ENCODE measurements at places on chromosomes 16 and 17. TPM values are rescaled to one million over a fixed set of nuclear protein-coding genes. Genes with fewer than 3 reads are reported as not detected.

The PIK3R5 gene
- 0.88 TPM for total RNA-seq

The ADGRG3 gene
- total RNA-seq, result 0.84 TPM

The ALOX12 gene
- 16.9 TPM for total RNA-seq

The KRT24 gene
- total RNA-seq, result 10.0 TPM

The ACSM5 gene
- total RNA-seq, result 0.12 TPM

The LPO gene
- total RNA-seq, result 0.44 TPM

The RND2 gene
- 0.16 TPM for total RNA-seq

The DHX58 gene
- total RNA-seq, result 6.3 TPM

The HOXB13 gene
- total RNA-seq, result not detected

The USH1G gene
- total RNA-seq, result 6.4 TPM

The GAST gene
- not detected for total RNA-seq

Measured in esophagus mucosa (tissue), 1 donor.